Upper lobe of left lung (tissue), 6 donors: ENCODE measurements at places on chromosomes 2 and 18.
A peak's percentile ranks its signal among the peaks of the same experiment; 100 is the strongest.

- no peak for DNase-seq
- no peak overlapping the region for H3K4me3 ChIP-seq
- H3K4me1 ChIP-seq = no peaks in the 10 kb centered on the region
- no peaks in the 10 kb centered on the region for H3K36me3 ChIP-seq
Measured at GRCh38 chr2:72341639-72342038, 194.0 kb upstream of the CYP26B1 start.

- no peaks in the 10 kb centered on the region for H3K4me1 ChIP-seq
- no peak overlapping the region for H3K27ac ChIP-seq
- no peak for DNase-seq
Measured at GRCh38 chr2:169759987-169760386, 26.4 kb downstream of the KLHL23 start.

DNA sequence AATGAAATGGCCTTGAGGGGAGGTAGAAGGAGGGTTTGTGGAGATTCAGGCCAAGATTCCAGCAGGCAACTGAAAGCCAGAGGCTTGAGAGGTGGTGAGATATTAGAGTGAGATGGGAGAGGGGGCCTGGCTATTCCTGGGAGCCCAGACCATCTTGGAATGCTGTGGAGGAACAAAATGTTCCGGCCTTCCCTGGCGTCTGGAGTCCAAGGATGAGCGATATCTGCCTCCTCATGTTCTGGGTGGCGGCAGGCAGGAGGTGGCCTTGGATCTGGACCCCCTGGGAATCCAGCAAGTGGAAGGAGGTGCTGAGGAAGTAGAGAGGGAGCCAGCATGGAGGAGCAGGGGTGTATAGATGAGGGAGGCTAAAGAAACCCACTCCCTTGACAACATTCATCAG, 335.9 kb downstream of the CYP26B1 start:
- H3K36me3 ChIP-seq = no peaks in the 10 kb centered on the region
- H3K4me3 ChIP-seq = no peak overlapping the region
- H3K4me1 ChIP-seq = peaks cover 6% of the 10 kb centered on the region
- no peak overlapping the region for H3K27ac ChIP-seq

- H3K36me3 ChIP-seq = no peaks in the 10 kb centered on the region
- no peak for DNase-seq
- H3K4me1 ChIP-seq = peaks cover 7% of the 10 kb centered on the region
- no peaks in the 10 kb centered on the region for H3K27me3 ChIP-seq
Measured at GRCh38 chr2:234410526-234410925, 86.4 kb downstream of the ARL4C start.

GRCh38 chr2:164388511-164388910, 232.8 kb downstream of the GRB14 start:
- H3K4me3 ChIP-seq = no peak overlapping the region
- no peaks in the 10 kb centered on the region for H3K36me3 ChIP-seq
- no peaks in the 10 kb centered on the region for H3K4me1 ChIP-seq

- H3K4me1 ChIP-seq = peaks cover 11% of the 10 kb centered on the region
- no peak overlapping the region for H3K4me3 ChIP-seq
- H3K27me3 ChIP-seq = no peaks in the 10 kb centered on the region
- DNase-seq = peak; percentile 31
Measured at GRCh38 chr2:17976871-17977746, 98.6 kb downstream of the KCNS3 start.

DNA sequence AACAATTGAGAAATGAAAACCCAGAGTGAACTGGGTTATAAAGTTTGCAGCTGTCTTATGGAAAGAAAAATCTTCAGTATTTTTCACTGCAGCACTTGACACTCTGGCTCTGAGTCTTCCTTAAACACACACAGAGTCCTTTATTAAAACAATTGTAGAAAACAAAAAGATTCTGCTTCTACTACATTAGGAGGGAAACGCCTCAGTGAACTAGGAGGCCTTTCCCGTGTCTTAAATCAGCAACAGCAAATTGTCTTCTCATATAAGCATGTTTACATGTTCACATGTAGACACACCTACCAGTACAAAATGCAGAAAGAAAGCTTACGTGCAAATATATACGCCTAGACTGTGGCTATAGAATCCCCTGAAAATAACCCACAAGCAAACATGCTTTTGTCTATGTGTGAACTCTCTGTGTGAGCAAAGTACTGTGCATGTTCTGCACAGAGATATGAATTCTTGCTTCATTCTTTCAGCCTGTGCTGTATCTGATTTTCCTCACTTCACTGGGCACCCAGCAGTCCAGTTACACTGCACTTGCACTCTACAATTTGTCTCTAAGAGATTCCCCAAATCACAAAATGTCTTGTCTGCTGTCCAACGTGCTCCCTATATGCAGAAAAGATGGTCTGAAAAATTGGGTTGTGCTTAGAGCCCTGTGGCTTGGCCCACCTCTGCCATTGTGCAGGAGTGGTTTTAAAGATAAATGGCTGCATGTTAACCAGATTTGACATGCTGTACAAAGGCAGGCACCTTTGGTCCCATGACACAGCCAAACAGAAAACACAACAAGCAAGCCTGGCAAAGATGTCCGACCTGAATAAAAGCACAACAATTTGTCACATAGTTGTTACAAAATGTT, 24.5 kb downstream of the ZEB2 start:
- no peak overlapping the region for H3K4me3 ChIP-seq
- H3K27me3 ChIP-seq = no peaks in the 10 kb centered on the region
- H3K36me3 ChIP-seq = peaks cover 6% of the 10 kb centered on the region
- H3K4me1 ChIP-seq = peaks cover 34% of the 10 kb centered on the region

- no peaks in the 10 kb centered on the region for H3K36me3 ChIP-seq
- no peak overlapping the region for H3K4me3 ChIP-seq
- no peak for DNase-seq
- H3K27me3 ChIP-seq = no peaks in the 10 kb centered on the region
Measured at GRCh38 chr2:52794581-52794980, 973.0 kb upstream of the CHAC2 start.

DNA sequence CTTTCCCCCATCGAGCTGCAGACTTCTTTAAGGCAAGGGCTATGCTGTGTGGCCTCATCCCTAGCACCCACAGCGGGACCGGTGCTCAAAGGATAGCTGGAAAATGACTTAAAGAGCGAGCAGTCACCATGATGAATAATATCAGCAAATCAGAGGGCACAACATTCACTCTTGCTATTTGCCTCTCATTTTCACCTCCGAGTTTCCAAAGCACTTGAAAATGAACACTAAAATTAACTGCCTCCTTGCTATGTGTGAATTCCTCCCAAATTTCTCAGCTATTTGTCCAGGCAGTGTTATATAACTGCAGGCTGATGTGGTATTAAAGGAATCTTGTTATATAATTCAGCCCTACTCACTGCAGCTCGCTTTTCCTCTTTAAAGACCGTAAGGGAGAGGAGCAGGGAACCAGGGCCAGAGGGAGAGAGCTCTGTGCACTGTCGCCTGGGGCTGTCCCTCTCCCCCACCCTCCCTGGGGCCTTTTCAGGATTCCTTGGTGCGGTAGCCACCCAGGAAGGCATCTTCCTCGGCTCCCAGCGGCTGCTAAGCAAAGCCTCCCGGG, 1.4 kb downstream of the CYS1 start:
- no peaks in the 10 kb centered on the region for H3K27me3 ChIP-seq
- peak overlapping the region; percentile 57 for H3K4me3 ChIP-seq
- no peak for DNase-seq
- peaks cover 23% of the 10 kb centered on the region for H3K4me1 ChIP-seq
- H3K36me3 ChIP-seq = no peaks in the 10 kb centered on the region

DNA sequence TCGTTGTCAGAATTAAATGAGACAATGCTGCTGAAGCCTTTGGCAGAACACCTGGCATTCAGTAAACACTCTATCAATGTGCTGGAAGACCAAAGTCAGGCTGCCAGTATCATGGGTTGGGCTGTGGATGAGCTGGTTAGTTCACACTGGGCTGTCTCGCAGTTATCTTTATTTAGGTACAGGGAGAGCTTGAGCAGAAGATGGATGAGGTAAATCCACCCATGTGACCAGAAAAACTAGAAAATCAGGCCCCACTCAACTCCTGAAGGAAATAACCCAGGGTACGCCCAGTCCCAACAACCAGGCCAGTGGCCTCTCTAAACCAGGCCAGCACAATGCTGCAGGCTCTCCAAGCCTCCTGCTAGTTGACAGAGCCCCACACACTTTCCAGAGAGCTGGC, 330.3 kb downstream of the TNS1 start:
- peak; percentile 67 for DNase-seq
- no peak overlapping the region for H3K4me3 ChIP-seq

DNA sequence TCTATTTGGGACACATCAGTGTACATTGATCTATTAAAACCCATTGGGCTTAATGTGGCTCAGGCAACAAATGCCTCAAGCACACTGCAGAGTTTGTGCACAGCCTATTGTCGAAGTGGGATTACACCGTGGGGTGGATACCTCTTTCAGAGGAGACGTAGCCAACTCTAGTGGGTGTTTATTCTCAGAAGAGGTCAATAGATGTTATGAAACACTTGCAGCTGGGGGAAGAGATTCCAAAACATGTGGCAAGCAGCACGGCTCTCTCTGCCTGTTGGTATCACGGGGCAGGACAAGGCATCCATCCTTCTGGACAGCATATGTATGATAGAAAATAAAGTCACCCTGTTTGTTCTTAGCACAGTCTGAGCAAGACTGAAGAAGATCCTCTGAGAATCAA, 121.4 kb upstream of the COPS8 start:
- no peaks in the 10 kb centered on the region for H3K27me3 ChIP-seq
- no peaks in the 10 kb centered on the region for H3K36me3 ChIP-seq
- DNase-seq = no peak

- H3K27ac ChIP-seq = no peak overlapping the region
- H3K27me3 ChIP-seq = no peaks in the 10 kb centered on the region
- H3K4me1 ChIP-seq = no peaks in the 10 kb centered on the region
- H3K4me3 ChIP-seq = no peak overlapping the region
Measured at GRCh38 chr2:220277445-220277975, 650.1 kb downstream of the SLC4A3 start.

DNA sequence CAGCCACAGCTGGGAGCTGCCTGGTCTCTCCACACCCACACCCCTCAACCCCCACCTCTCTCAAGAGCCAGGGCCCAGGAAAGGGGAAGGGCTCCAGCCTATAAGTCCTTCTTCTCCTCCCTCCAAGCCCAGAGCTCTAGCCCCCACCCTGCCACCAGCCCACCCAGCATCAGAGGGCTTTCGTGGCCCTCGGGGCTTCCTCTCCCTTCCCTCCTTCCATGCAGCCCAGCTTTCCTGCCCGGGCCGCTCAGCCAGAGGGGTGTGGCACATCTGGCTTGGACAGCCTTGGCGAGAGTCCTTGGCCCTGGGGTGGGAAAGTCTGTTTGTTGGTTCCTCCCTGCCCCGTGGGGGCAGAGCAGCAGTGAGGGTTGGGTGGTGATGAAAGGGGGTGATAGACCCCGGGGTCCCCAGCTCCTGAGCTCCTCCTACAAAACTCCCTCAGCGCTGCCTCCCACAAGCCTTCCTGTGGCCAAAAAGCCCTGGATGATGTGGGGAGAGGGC, 7.0 kb downstream of the TNS1 start:
- H3K4me1 ChIP-seq = peaks cover 19% of the 10 kb centered on the region
- no peaks in the 10 kb centered on the region for H3K27me3 ChIP-seq
- no peak overlapping the region for H3K27ac ChIP-seq
- no peak overlapping the region for H3K4me3 ChIP-seq

GRCh38 chr2:230614913-230615332, 97.7 kb upstream of the CAB39 start:
- no peaks in the 10 kb centered on the region for H3K36me3 ChIP-seq
- no peak overlapping the region for H3K27ac ChIP-seq
- peak; percentile 63 for DNase-seq
- H3K4me1 ChIP-seq = peaks cover 15% of the 10 kb centered on the region
- no peak overlapping the region for H3K4me3 ChIP-seq

GRCh38 chr2:6771634-6772611, 93.8 kb downstream of the CMPK2 start:
- no peaks in the 10 kb centered on the region for H3K27me3 ChIP-seq
- no peak overlapping the region for H3K4me3 ChIP-seq
- no peaks in the 10 kb centered on the region for H3K36me3 ChIP-seq
- no peak for DNase-seq
- H3K27ac ChIP-seq = no peak overlapping the region

DNA sequence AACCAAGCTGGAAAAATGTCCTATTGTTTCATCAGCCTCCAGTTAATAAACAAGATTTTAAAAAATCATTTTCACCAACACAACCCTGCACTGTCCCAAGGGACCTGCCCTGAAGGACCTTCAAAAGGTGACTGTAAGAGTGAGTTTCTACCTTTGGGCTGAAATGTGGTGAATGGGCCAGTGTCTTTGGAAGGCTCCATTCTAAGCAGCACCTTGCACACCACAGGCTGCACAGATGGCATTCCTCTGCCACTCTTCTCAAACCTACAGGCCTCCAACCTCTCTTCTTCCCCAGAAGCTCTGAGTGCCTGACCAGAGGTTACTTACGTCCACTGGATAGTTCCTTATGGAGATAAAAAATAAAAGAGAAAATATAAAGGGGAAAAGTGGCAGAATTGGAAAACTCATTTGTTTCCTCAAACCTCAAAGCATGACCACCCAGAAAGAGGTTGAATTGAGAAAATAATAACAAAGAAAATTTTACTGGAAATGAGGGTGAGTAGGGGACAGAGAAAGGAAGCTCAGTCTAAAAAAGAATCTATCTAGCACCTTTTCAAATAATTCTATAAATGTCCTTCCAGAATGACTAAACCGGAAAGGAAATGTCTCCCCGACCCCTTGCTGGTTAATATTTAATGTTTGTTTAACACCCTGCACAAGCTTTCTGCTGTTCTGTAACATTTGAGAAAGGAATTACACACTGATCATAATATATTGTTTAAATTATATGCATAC, 175.7 kb downstream of the METTL4 start:
- H3K36me3 ChIP-seq = no peaks in the 10 kb centered on the region
- H3K4me3 ChIP-seq = no peak overlapping the region
- H3K4me1 ChIP-seq = no peaks in the 10 kb centered on the region
- DNase-seq = no peak

- H3K27ac ChIP-seq = no peak overlapping the region
- H3K27me3 ChIP-seq = no peaks in the 10 kb centered on the region
- no peak for DNase-seq
- peaks cover 21% of the 10 kb centered on the region for H3K36me3 ChIP-seq
Measured at GRCh38 chr2:179965291-179966258, 41.5 kb downstream of the CWC22 start.

- H3K27me3 ChIP-seq = no peaks in the 10 kb centered on the region
- no peak overlapping the region for H3K4me3 ChIP-seq
- no peaks in the 10 kb centered on the region for H3K36me3 ChIP-seq
Measured at GRCh38 chr18:10070561-10071000, 156.8 kb downstream of the VAPA start.

- H3K36me3 ChIP-seq = no peaks in the 10 kb centered on the region
- H3K4me3 ChIP-seq = no peak overlapping the region
- no peak for DNase-seq
- H3K4me1 ChIP-seq = no peaks in the 10 kb centered on the region
- H3K27ac ChIP-seq = no peak overlapping the region
- no peaks in the 10 kb centered on the region for H3K27me3 ChIP-seq
Measured at GRCh38 chr2:240410808-240411207, 24.7 kb upstream of the GPC1 start.

DNA sequence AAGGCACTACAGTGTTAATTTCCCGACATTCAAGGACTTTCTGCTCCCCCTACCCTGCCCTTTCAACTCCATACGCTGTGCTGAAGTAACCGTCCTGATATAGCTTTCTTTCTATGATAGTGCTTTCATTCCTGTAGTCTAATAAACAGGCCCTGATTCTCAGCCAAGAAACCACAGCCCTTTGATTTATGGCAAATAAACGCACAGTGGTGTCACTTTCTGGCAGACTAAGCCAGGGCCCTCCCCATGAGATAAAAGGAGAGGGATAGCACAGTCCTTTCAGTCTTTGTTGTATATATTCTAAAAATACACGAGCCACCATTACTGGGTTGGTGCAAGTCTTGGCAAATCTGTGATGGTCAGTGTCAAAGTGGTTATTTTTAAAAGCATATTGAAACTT, 291.2 kb downstream of the ALPK2 start:
- H3K36me3 ChIP-seq = peaks cover under 1% of the 10 kb centered on the region
- no peak overlapping the region for H3K27ac ChIP-seq
- H3K4me1 ChIP-seq = peaks cover 16% of the 10 kb centered on the region
- H3K27me3 ChIP-seq = no peaks in the 10 kb centered on the region
